ENCODE measurements at places on chromosomes 2 and 18.

DNA sequence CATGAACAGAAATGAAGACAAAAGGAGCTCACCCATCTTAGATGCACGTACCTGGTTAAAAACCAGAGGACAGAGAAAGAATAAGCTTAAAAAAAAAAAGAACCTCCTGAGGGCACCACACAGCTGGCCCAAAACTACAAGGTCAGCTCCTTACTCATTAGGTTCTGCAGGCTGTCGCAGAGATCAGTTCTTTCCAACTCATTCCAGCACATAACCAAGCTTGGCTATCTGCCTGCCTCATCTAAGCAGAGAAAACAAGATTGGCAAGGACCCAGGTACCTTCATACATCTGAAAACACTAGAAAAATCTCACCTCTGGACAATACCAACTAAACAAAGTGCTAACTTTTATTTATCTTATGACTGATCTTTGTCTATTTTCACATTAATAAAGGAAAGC, 89.9 kb downstream of the NOL10 start:
- DNase-seq: no peak

DNA sequence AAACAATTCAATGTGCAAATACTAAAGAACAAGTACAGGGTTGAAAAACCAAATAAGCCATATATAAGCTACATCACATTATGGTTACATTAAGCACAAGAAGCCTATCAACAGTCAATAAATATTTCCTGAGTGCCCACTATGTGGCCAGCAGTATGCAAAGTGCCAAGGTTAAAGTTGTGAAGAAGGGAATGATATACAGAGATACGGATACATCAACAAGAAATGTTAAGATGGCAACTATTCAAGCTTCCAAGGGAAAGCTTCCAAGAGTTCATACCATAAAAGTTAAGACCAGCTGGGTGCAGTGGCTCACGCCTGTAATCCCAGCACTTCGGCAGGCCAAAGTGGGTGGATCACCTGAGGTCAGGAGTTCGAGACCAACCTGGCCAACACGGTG, 14.0 kb downstream of the DYM start:
- DNase-seq: no peak

GRCh38 chr2:226403369-226403768, 396.3 kb downstream of the IRS1 start:
- DNase-seq: no peak

DNA sequence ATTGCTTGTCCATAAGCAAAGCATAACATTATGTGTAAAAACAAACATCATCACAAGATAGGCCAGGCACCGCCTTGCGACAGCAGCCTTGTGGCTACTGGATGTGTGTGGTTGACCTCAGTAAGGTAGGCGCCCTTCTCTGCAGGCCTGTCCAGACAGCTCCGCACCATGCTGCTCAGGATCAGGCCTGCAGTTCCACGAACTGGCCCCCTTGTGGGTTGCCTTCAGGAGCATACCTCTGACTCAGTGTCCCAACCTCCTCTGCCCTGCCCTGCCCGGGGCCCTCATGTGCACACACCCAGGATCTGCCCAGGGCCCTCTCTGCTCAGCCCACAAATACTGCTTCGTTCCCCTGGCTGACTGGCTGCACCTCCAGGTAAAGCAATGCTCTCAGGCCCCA, 16.1 kb upstream of the ZNF236 start:
- no peak for DNase-seq

GRCh38 chr2:86298411-86299390, 38.7 kb downstream of the REEP1 start:
- DNase-seq: no peak

DNA sequence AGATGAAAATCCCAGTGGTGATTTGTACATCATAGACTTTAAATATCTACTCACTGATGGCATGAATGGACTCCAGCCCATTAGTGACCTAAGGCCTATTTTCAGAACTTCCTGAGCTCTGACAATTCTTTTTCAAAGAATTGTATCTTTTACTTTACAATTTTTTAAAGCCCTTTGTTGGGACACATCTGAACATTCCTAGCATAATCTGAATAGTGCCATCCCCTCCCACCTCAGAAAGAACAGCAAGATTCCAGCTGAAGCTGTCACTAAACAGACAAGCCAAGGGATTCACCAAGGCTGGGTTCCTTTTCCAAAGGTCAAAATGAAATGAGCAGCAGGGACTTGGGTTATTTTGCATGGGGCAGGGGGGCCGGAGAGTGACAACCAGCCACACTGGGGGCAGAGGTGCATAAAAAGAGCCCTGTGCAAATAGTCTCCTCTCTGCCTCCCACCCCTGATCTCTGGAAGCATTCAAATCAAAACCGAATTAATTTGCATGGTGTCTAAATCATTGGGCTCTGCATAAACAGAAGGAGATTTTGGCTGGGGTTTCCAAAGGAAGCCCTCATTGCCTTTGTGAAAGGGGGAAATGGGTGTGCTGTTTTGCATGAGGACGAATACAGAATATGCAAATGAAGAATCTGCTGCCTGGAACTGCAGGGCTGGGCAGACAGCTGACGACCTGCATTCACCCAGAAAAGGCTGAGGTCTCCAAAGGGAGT, 17.2 kb downstream of the EPHA4 start:
- peak; percentile 21 for DNase-seq

GRCh38 chr2:135951041-135951583, 34.3 kb downstream of the DARS1 start:
- no peak for DNase-seq
